T-helper 17 cell (primary cell): ENCODE measurements at places on chromosomes 4 and X. TPM values are rescaled to one million over a fixed set of nuclear protein-coding genes. Genes with fewer than 3 reads are reported as not detected.

DNA sequence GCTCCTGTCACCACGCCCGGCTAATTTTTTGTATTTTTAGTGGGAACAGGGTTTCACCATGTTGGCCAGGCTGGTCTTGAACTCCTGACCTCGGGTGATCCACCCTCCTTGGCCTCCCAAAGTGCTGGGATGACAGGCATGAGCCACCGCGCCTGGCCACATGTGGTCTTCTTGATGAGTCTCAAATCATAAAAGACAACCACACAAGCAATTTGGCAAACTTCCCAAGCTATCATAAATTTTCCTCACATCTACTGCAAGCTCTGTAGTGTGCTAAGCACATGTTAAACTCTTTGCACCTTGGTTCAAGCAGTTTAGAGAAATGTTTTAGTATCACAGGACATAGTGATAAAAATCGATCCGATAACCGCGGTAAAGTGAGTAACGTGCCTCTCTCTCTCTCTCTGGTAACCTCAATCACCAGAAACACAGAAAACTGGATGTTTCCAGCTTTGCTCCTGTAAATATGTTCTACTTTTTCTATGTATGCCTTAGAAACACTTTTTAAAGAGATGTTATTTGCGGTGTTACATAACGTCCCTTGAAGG is 256.8 kb downstream of the DHRSX start:
- H3K4me1 ChIP-seq = no peaks in the 10 kb centered on the region
- no peak for DNase-seq
- no peak overlapping the region for H3K4me3 ChIP-seq

DNA sequence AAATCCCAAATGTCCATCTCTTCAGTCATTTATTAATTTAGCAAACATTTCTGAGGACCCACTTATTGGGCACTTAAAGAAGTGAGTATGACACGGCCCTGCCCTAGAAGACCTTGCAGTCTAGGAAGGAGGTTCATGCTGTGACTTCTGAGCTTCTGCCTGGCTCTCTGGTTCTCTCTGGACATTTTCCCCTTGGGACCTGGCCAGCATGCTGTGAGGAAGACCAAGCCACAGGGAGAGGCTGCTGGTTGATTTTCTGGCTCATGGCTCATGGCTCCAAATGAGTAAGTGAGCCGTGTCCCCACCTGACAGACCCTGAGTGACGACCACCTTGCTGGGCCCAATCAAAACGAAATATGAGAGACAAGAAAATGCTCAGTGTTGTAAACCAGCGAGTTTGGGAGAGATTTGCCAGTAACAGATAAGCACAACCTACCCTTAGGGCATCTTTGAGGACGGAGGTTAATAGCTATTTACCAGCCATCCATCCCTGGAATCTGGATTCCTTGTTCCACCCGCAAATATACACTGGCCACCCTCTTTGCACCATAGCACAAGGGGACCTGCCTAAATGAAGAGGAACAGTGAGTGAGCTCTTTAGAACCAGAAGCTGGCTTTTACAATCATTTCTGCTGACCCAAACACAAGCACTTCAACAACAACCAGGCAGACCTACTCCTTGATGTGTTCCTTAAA is 876 bp downstream of the MPP1 start:
- no peak for DNase-seq
- H3K4me3 ChIP-seq = peak overlapping the region; percentile 84
- H3K27me3 ChIP-seq = no peaks in the 10 kb centered on the region
- H3K4me1 ChIP-seq = peaks cover 3% of the 10 kb centered on the region

DNA sequence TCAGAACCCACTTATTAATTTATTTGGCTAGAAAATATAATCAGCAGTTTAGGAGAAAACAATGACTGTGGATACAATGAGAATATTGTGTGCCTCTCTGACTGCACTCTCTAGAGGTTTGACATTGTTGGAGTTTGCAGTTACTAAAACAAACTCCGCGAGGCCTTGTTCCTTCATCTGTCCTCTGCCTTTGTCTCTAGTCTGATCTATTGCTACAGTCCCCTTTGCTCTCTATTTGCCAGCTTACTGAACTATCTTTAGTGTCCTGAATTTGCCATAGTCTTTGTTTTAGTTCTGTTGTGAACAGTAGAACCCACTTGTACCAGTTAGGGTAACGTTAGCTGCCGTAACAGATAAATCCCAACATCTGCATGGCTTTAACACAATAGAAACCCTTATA is 81.4 kb upstream of the RPS6KA3 start:
- H3K4me3 ChIP-seq = no peak overlapping the region
- peaks cover 5% of the 10 kb centered on the region for H3K4me1 ChIP-seq
- H3K36me3 ChIP-seq = no peaks in the 10 kb centered on the region
- no peak overlapping the region for H3K27ac ChIP-seq
- no peaks in the 10 kb centered on the region for H3K27me3 ChIP-seq

DNA sequence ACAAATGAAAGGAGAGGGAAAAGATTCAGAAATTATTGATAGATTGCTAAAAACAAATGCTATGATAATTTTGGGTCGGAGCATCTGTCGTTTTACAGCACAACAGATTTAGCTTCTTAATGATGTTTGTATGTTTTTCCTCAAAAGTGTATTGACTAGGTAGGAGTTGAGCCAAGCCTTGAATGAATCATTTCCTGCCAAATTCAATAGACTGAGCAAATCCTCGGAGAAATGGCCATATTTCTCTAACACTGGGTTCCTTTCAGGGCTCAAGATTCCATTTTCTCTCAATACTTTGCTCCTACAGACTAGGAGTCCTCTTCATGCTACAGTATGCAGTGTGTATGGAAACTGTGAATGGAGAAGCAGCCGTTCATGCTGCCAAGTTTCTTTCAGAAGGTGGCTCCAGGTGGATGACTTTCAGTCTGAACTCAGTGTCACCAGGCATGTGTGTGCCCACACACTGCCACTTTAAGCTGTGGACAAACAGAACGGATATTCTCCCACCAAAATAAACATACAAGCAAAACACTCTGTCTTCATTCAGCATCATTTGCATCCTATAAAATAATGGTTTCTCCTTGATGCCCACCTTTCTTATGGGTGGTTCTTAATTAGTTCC is 146.0 kb downstream of the TBL1X start:
- H3K4me3 ChIP-seq = no peak overlapping the region
- H3K36me3 ChIP-seq = no peaks in the 10 kb centered on the region
- H3K27ac ChIP-seq = no peak overlapping the region
- DNase-seq = no peak
- no peaks in the 10 kb centered on the region for H3K27me3 ChIP-seq

GRCh38 chr4:8538076-8538702 is 42.0 kb upstream of the GPR78 start:
- H3K4me1 ChIP-seq = peaks cover 12% of the 10 kb centered on the region
- peak overlapping the region; percentile 19 for H3K27ac ChIP-seq
- no peak for DNase-seq
- no peak overlapping the region for H3K4me3 ChIP-seq
- no peaks in the 10 kb centered on the region for H3K36me3 ChIP-seq

DNA sequence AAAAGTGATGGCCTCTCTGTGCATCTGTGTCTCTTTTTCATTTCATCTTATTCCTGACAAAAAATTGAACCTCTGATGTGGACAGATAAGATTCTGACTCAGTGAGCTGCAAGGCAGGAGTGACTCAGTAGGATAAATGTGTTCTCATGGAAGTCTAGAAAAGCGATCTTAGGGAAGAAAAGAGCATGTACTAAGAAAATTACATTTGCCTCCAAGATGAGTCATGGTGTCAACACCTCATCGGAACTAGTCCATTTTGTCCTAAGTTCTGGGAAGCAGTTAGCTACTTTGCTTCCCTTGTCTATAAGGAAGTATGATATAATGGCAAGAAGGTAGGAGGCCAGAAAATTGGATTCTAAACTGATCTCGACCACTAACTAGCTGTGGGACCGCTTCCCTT is 83.5 kb upstream of the AFF2 start:
- H3K27ac ChIP-seq = no peak overlapping the region
- DNase-seq = no peak
- H3K4me1 ChIP-seq = no peaks in the 10 kb centered on the region
- no peaks in the 10 kb centered on the region for H3K27me3 ChIP-seq
- no peak overlapping the region for H3K4me3 ChIP-seq
- H3K36me3 ChIP-seq = peaks cover 2% of the 10 kb centered on the region

- H3K4me1 ChIP-seq = peaks cover 34% of the 10 kb centered on the region
- no peak overlapping the region for H3K4me3 ChIP-seq
- peak overlapping the region; percentile 16 for H3K27ac ChIP-seq
- no peaks in the 10 kb centered on the region for H3K27me3 ChIP-seq
- peaks cover 2% of the 10 kb centered on the region for H3K36me3 ChIP-seq
- no peak for DNase-seq
Observed at GRCh38 chr4:128813965-128814364, 4.5 kb downstream of the JADE1 start.

DNA sequence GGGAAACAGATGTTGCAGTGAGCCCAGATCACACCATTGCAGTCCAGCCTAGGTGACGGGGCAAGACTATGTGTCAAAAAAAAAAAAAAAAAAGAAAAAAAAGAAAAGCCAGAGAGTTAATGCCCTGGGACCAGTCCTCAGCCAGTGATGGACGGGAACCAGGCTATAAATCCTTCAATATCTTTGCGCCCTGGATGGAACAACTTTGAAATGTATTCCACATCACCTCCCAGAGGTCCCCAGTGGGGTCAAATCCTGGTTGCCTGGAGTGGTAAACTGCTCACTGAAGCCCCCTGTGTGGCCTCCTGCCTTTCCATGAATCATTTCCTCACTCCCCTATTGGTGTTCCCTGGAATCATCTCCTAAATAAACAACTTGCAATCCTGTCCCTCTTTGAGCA is 166.9 kb downstream of the DEFB131A start:
- H3K27me3 ChIP-seq = peaks cover 10% of the 10 kb centered on the region
- no peak overlapping the region for H3K27ac ChIP-seq
- H3K4me3 ChIP-seq = no peak overlapping the region
- DNase-seq = no peak
- H3K36me3 ChIP-seq = no peaks in the 10 kb centered on the region
- H3K4me1 ChIP-seq = peaks cover 2% of the 10 kb centered on the region

- H3K27me3 ChIP-seq = no peaks in the 10 kb centered on the region
- no peaks in the 10 kb centered on the region for H3K36me3 ChIP-seq
- DNase-seq = no peak
- no peak overlapping the region for H3K27ac ChIP-seq
- H3K4me1 ChIP-seq = no peaks in the 10 kb centered on the region
- no peak overlapping the region for H3K4me3 ChIP-seq
Observed at GRCh38 chrX:105483011-105483410, 262.5 kb upstream of the TEX13A start.

Gene FREM3
- total RNA-seq = 0.34 TPM

Gene KLHL4
- not detected for total RNA-seq

Gene MSMO1
- 15.2 TPM for total RNA-seq

Gene QRFPR
- not detected for total RNA-seq

Gene TMEM144
- total RNA-seq = not detected
